ENCODE measurements at places on chromosomes 12 and 14.

GRCh38 chr12:91357381-91357780, 174.8 kb upstream of the DCN start:
- no peak overlapping the region for H3K27ac ChIP-seq
- no peaks in the 10 kb centered on the region for H3K27me3 ChIP-seq
- no peak for DNase-seq

GRCh38 chr14:73997944-73998447, 21.1 kb downstream of the ENTPD5 start:
- no peak overlapping the region for H3K27ac ChIP-seq
- H3K27me3 ChIP-seq: no peaks in the 10 kb centered on the region
- H3K4me1 ChIP-seq: no peaks in the 10 kb centered on the region
- no peak overlapping the region for H3K4me3 ChIP-seq
- H3K36me3 ChIP-seq: no peaks in the 10 kb centered on the region

DNA sequence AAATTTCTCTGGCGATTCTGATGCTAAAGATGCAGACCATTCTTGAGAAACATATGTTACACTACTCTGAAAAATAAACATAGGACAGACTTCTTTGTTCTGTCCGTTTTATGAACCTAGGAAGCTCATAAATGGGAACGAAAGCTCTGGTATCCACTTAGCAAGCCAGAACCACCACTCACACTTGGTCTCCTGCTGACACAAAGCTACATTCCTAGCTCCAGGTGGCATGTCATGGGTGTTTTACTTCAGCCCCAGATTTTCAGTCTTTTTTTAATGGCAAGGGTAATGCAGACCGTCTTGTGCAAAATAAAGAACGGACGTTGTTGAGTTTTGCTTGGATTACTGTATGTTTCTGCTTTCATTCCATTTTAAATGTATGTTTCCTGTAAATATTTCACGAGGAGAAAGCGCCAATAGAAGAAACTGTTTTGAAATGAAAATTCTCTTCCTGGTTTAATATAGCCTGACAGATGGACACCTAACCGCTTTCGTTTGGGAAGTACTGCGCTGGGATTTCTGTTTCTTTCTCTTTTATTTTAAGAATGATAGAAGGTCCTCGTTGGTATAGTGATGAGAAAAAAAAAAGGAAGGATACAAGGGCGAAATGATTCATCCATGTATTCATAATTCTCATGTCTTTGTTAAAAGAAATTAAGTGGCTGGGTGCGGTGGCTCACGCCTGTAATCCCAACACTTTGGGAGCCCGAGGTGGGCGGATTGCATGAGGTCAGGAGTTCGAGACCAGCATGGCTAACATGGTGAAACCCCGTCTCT, 871 bp upstream of the COQ5 start:
- DNase-seq: no peak
- H3K27me3 ChIP-seq: no peaks in the 10 kb centered on the region
- H3K36me3 ChIP-seq: no peaks in the 10 kb centered on the region
- H3K27ac ChIP-seq: peak overlapping the region; percentile 76
- peak overlapping the region; percentile 92 for H3K4me3 ChIP-seq
- peaks cover 7% of the 10 kb centered on the region for H3K4me1 ChIP-seq

- no peak for DNase-seq
- no peak overlapping the region for H3K27ac ChIP-seq
- H3K4me3 ChIP-seq: no peak overlapping the region
- H3K36me3 ChIP-seq: no peaks in the 10 kb centered on the region
Observed at GRCh38 chr14:66137081-66137480, 349.1 kb upstream of the CCDC196 start.

- H3K4me1 ChIP-seq: no peaks in the 10 kb centered on the region
- no peak overlapping the region for H3K27ac ChIP-seq
- H3K36me3 ChIP-seq: no peaks in the 10 kb centered on the region
- no peak overlapping the region for H3K4me3 ChIP-seq
Observed at GRCh38 chr12:19127270-19127669, 2.3 kb upstream of the PLEKHA5 start.

DNA sequence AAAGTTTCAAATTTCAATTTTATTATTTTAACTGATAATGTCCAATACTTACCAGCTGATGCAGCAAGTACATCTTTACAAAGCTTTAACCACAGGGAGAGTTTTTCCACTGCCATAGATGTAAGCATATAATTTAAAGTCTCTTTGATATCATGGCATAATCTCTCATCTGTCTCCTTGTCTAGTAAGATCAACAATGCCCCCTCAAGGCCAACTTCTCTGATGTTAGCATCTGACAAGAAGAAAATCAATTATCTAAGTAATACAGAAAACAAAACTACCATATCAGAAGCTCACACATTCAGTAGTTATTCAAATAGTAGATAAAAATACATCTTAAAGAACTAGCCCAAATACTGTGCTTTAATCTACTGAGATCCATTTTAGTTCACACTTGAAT, 94.2 kb downstream of the HEATR5A start:
- H3K36me3 ChIP-seq: no peaks in the 10 kb centered on the region
- H3K27me3 ChIP-seq: no peaks in the 10 kb centered on the region
- no peaks in the 10 kb centered on the region for H3K4me1 ChIP-seq
- DNase-seq: no peak

- no peak for DNase-seq
- no peaks in the 10 kb centered on the region for H3K36me3 ChIP-seq
- no peaks in the 10 kb centered on the region for H3K27me3 ChIP-seq
- H3K4me1 ChIP-seq: no peaks in the 10 kb centered on the region
Observed at GRCh38 chr14:105589161-105589925, 63.0 kb downstream of the TMEM121 start.

- H3K4me1 ChIP-seq: no peaks in the 10 kb centered on the region
- DNase-seq: no peak
- no peaks in the 10 kb centered on the region for H3K27me3 ChIP-seq
Observed at GRCh38 chr12:96766232-96766631, 140.8 kb upstream of the NEDD1 start.

DNA sequence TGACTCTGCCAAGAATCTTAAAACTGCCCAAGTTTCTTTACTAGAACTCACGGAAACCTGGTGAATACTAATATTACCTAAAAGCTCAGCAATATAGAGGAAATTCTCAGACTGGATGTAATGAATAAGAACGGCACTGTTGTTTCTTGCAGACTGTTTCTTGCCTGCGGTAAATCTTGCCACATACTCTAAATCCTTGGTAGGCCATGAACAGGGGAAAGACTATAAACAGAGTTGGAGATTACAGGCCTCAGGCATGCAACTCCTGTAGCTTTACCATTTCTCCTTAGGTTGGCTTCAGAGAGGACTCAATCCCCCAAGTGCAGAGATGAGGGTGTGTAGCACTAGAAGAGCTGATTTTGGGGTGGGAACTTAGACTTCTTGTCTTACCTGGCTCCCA, 1.1 kb downstream of the ALDH6A1 start:
- peaks cover 5% of the 10 kb centered on the region for H3K4me1 ChIP-seq
- H3K27me3 ChIP-seq: no peaks in the 10 kb centered on the region
- no peak overlapping the region for H3K4me3 ChIP-seq
- H3K36me3 ChIP-seq: no peaks in the 10 kb centered on the region

DNA sequence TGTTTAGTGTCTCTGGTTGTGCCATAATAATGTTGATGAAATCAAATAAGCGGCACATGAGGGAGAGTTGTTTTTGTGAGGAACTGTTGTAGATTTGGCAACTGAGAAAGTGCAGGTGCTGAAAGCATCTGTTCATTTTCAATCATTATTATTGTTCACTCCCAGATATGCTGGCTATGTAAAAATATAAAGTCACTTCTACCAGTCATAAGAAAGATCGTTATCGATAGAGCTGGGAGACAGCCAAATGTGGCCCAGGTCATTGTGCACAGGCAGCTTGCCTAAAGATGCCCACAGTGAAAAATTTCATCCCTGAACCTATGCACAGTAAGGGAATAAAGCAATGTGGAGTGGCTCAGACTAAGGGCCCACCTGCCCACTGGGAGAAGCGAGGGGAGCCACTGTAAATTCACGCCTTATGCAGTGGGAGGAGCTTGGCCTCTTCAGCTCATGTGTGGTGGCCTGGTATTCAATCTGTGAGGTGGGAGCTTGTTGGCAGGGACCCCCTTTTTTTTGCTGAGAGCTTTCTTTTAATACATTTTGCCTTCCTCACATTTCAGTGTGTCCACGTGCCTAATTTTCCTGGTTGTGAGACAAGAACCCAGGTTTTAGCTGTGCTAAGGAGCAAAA, 1490.8 kb upstream of the TMEM132C start:
- H3K4me3 ChIP-seq: no peak overlapping the region
- H3K27ac ChIP-seq: no peak overlapping the region
- no peaks in the 10 kb centered on the region for H3K27me3 ChIP-seq
- DNase-seq: no peak
- H3K4me1 ChIP-seq: no peaks in the 10 kb centered on the region
- H3K36me3 ChIP-seq: no peaks in the 10 kb centered on the region

DNA sequence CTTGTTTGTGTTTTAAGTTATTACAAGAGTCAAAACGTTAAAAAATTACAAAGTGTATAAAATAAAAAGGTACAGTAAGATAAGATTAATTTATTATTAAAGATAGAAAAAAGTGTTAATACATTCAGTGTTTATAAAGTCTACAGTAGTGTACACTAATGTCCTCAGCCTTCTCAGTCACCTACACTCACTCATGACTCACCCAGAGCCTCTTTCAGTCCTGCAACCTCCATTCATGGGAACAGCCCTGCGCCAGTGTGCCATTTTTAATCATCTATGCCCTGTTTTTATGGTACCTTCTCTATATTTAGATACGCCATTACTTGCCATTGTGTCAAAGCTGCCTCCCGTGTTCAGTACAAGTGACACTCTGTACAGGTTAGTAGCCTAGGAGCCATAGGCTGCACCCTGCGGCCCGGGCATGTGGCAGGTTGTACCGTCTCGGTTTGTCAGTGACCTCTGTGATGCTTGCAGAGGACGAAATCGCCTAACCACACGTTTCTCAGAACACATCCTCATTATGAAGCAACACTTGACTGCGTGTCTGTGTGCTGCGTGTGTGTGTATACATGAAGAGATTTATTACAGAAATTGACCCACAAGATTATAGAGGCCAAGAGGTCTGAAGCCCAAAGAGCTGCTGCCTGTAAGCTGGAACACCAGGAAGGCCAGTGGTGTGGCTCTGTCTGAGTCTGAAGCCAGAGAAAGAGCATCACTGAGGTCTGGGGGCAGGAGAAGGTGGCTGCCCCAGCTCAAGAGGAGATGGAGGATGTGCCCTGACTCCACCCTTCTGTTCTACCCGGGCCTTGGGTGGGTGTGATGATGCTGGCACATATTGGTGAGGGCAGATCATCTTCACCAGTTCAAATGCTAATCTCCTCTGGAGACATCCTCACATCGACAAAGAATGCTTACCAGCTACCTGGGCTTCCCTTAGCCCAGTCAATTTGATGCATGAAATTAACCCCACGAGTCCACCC, 116.6 kb upstream of the C14orf180 start:
- DNase-seq: no peak
- H3K4me3 ChIP-seq: no peak overlapping the region
- peaks cover 8% of the 10 kb centered on the region for H3K27me3 ChIP-seq

- no peak overlapping the region for H3K4me3 ChIP-seq
- DNase-seq: no peak
- H3K27ac ChIP-seq: no peak overlapping the region
- H3K27me3 ChIP-seq: no peaks in the 10 kb centered on the region
Observed at GRCh38 chr14:51014086-51014485, 69.8 kb upstream of the PYGL start.

DNA sequence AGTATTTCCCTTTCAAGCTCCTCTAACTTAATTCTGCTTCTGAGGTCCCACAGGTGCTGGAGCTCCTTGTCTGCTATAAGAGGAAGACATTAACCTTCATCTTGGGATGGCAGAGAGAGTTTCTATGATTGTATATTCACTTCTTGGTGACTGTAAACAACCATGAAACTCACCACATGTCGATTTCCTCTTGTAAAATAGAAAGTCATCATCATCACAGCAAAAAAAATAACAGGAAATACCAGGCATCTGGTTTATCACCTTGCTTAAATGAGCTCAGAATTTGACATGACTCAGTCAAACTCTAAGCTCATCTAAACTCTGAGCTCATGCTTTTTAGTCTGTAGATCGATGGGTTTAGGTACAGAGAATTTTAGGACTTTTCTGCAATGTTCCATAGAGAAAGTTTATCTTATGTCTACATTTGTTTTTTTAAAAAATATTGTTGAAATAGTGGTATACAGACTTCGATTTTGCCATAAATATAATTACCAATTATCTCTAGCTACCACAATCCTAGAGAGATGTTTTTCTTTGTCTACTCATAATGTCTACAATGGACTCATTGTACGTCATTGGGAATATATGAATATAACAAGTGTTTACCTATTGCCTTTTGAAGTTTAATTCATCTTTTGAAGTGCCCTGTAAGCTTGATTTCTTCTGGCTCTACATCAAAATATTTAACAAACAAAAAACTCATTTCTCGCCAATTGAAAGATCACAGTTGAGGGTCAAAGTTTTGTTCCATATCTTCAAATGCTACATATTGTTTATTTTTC, 58.4 kb downstream of the IGF1 start:
- no peak for DNase-seq
- no peaks in the 10 kb centered on the region for H3K4me1 ChIP-seq
- H3K27me3 ChIP-seq: no peaks in the 10 kb centered on the region
- H3K27ac ChIP-seq: no peak overlapping the region

DNA sequence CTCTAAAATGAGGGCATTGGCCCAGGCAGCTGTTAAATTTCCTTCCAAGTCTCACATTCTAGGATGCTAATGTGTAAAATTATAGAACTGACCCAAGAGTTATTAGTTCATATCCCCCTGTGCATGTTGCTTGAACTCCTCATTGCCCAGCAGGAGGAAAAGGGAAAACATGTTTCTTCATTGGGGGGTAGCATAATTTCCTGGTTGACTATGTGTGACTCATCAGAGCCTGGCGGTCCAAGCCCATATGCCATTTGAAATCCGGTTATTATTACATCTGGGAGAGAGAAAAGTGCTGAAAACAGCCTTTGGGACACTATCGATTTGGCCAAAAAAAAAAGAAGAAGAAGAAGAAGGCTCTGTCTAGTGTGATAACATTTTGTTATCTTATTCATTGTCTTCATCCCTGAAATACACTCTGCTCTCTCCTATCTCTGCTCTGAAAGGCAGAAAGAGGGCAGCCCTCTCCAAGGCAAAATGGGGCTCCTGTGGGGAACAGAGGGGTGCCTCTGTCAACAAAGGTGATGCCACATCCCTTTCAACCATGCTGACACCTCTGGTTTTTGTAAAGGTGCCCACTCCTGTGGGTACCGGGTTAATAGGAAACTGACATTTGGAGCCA, 114.2 kb downstream of the DAD1 start:
- no peak overlapping the region for H3K4me3 ChIP-seq
- no peaks in the 10 kb centered on the region for H3K27me3 ChIP-seq
- no peaks in the 10 kb centered on the region for H3K4me1 ChIP-seq
- H3K27ac ChIP-seq: no peak overlapping the region
- no peak for DNase-seq
- no peaks in the 10 kb centered on the region for H3K36me3 ChIP-seq

Measured in effector memory CD4-positive, alpha-beta T cell (primary cell).